ENCODE measurements at places on chromosomes 5 and 9. TPM values are rescaled to one million over a fixed set of nuclear protein-coding genes. Genes with fewer than 3 reads are reported as not detected.

The WHRN gene
- total RNA-seq: 8.1 TPM

The ANKRD34B gene
- total RNA-seq: 1.5 TPM

The LRRTM2 gene
- total RNA-seq: 0.25 TPM

The GPR107 gene
- total RNA-seq: 33.5 TPM

The HTR4 gene
- not detected for total RNA-seq

The PTGES gene
- total RNA-seq: 39.5 TPM

The IL5 gene
- total RNA-seq: not detected

- DNase-seq: no peak
These were observed 21.5 kb downstream of the GFPT2 start for GRCh38 chr5:180331647-180331950.

GRCh38 chr5:74649421-74649973 lies 9.0 kb upstream of the ENC1 start:
- DNase-seq: no peak

GRCh38 chr5:92544036-92544435 lies 1037.0 kb downstream of the NR2F1-AS1 start:
- no peak for DNase-seq

GRCh38 chr9:114936581-114936980 lies 6.2 kb upstream of the TNFSF8 start:
- DNase-seq: no peak

- no peak for DNase-seq
These were observed 87.2 kb upstream of the DMRT1 start for GRCh38 chr9:754150-754931.

DNA sequence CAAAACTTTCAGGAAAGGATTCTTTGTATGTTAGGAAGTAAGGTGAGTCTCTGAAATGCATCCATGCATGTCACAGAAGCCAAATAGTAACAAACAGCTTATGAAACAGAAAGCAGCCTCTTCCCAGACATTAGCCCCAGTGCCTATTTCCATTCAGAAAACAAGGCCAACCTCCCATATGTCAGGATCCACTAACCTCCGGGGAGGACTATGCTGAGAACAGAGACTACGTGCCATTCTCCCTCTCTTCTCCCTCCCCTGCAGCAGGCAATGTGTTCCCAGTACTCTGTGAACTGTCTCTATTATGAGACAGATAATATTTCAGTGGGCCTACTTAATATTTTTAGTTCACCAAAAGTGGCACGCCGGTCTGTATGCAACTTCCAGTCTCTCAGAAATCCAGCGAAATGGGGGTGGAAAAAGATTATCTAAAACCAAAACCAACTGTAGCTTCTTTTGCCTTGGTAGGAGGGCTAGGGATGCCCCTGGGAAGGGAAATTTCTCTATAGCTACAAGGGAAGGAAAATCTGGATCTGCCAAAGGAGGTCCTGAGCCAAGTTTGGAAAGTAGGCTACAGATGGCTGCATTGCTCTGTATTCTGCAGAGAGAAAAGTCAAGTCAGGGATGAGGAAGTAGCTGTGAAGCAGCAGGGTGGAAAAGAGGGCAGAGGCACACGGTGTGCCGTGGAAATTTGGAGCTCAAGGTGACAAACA lies 42.0 kb downstream of the VLDLR start:
- DNase-seq: no peak

GRCh38 chr5:169649486-169649885 lies 12.4 kb downstream of the DOCK2 start:
- no peak for DNase-seq

- DNase-seq: no peak
These were observed 65.0 kb upstream of the GGTA1 start for GRCh38 chr9:121564504-121565260.

GRCh38 chr9:133089271-133089671 lies 27.5 kb downstream of the CEL start:
- no peak for DNase-seq

DNA sequence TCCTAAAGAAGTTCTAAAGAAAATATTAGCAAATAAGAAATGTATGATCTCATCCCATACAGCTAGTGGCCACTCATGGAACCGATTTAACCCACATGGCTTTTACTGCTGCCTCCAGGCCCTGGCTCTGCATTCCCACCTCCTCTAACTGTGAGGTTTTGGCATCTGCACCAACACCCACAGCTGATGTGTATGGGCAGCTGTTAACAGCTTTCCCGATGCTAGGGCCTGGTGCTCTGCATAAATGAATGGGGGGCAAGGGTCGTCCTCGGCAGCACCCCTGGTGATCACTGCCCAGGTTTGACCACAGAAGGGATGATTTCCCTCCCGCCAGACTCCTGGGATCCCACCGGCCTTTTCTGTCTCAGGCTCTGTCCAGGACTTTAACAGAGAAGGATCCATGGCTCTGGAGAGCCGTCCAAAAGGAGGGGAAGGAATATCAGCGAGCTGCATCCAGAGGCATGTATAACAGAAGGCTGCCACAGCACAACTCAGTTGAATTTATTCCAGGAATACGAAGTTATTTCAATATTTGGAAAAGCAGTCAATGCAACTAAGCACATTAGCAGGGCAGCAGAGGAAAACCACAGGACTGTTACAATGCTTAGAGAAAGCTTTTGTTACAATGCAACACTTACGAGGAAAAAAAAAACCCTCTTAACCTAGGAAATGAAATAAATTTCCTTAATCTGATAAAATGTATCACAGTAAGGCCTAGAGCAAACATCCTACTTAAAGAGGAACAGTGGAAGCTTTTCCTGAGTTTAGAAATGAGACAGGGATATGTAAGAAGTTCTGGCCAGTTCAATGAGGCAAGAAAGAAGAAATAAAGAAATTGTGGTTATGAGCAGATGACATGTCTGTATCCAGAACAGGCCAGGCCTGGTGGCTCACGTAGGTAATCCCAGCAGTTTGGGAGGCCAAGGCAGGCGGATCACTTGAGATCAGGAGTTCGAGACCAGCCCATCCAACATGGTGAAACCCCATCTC lies 63.1 kb downstream of the NACC2 start:
- no peak for DNase-seq

DNA sequence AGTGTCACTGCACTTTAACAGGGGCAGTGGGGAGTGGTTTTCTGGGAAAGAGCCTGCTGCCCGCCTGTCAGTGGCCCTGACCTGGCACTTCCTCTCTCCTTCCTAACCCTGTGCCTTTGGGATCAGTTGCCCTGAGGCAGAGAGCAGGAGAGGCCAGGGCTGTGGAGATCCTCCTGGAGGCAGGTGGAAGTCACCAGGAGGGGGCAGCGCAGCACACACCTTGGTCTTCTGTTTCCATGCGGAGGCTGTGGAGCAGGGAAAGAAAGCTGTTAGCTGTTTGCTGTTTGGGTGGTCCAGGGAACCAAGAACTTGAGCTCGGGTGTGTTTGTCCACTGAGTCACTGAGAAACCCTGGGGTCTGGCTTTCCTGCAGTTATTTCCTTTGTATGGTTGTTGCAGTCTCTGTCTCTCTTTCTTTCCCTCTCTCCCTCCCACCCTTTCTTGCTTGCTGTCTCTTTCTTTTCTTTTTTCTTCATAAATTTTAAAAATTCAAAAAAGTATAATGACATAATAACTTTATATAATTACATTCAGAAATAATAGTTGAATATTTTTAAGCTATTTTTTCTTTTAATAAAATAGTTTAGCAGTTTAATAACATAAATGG lies 28.1 kb downstream of the NTRK2 start:
- DNase-seq: no peak

DNA sequence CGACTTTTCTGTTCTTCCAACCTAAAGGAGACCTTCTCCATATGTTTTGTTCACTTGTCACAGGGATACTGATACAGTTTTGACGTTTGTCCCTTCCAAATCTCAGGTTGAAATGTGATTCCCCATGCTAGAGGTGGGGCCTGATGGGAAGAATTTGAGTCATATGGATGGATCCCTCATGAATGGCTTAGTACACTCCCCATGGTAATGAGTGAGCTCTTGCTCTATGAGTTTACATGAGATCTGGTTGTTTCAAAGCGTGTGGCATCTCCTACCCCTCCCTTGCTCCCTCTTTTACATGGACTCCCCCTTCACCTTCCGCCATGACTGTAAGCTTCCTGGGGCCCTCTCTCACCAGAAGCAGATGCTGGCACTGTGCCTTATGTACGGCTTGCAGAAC lies 6.9 kb downstream of the PIP5K1B start:
- no peak for DNase-seq

- DNase-seq: no peak
These were observed 15.8 kb upstream of the CAPSL start for GRCh38 chr5:35954175-35954574.

- DNase-seq: no peak
These were observed 31.7 kb downstream of the CEP72 start for GRCh38 chr5:643811-644271.

DNA sequence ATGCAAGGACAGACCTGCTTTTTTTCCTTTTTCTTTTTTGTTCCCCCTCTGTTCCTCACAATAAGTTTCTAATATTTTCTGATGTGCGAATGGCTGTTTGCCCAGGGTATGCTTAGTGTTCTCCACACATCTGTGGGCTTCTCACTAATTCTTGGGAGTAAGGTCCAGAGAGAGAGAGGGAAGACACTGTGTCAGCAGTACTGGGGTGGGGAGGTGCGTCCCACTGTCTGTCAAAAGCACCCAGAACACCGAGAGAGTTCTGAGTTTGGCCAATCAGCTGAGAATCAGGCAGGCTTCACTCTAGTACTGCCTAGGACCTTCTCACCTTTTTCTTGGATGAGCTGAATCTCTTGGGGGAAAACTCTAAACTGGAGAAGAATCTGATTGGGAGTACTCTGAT lies 61.8 kb downstream of the ELL2 start:
- no peak for DNase-seq

- no peak for DNase-seq
These were observed 43.8 kb upstream of the SUSD1 start for GRCh38 chr9:112218908-112219307.

DNA sequence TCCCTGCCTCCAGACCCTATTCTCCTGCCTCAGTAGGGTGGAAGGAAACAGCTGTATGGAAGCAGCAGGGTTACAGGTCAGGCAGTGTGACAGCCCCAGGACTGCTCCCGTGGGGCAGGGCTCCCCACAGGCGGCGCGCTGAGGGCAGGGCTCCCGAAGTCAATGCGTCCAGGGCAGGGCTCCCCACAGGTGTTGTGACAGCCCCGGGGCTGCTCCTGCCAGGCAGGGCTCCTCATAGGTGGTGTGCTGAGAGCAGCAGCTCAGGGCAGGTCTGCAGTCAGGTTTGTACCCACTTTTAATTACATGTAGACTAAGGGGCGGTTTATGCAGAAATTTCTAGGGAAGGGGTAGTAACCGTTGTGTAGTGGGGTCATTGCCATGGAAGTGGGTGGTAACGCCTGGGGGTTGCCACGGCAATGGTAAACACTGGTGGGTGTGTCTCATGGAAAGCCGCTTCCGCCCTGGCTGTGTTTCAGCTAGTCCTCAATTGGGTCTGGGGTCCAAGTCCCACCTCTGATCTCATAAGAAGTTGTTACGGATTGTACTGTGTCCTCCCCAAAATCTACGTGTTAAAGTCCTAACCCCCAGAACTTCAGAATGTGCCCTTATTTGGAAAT lies 16.7 kb upstream of the TERT start:
- DNase-seq: no peak

DNA sequence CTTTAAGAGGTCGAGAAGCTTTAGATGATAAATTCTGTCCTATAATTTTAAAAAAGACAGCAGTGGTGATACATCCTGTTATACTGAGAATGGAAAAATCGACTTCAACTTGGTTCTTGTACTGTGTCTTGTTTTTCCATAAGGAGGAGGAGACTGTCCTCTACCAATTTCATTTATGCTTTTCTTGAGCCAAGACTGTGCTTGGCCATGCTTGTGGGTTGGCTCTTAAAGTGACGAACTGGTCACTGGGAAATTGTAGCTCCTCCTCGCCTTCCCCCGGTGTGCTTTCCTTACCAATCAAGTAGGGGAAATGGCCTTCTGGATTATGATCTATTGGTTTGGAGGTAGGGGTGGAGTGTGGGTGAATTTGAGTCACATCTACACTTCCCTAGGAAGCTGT lies 67.1 kb upstream of the HSPB3 start:
- DNase-seq: no peak

DNA sequence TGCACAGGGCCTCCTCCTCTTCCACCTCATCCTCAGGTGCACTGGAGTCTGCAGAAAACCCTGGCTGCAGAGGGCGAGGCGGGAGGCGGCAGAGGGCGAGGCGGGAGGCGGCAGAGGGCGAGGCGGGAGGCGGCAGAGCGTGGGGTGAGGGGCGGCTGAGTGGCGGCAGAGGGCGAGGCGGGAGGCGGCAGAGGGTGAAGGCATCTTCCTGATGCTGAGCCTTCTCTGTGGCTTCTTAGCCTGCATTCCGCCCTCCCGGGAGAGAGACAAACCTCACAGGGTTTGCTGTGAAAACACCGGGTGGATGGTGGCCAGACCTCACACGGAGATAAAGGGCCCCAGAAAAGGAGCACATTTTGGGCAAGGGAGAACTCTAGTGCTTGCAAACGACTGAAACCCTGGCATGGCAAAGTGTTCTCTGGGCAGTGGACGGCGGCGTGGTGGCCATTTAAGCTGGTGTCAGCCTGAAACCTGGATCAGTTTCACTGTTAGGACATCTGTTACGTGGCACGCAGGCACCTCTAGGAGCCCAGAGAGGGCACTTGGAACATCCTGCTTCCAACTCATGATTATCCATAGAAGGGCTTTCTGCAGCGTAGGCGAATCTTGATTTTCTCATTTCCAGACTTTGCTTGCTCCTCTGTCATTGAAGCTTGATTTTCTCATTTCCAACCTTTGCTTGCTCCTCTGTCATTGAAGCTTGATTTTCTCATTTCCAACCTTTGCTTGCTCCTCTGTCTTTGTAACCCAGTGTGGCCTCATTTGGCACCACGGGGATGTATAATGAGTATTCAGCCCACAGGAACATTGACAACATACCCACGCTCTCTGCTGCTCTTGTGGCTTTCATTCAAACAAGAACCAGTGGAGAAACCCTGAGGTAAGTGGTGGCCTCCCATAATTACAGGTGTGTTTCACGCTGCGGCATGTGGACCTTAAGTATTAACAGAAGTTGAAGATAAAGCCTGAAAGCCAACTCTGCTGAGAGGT lies 16.3 kb upstream of the PLEKHG4B start:
- DNase-seq: no peak

DNA sequence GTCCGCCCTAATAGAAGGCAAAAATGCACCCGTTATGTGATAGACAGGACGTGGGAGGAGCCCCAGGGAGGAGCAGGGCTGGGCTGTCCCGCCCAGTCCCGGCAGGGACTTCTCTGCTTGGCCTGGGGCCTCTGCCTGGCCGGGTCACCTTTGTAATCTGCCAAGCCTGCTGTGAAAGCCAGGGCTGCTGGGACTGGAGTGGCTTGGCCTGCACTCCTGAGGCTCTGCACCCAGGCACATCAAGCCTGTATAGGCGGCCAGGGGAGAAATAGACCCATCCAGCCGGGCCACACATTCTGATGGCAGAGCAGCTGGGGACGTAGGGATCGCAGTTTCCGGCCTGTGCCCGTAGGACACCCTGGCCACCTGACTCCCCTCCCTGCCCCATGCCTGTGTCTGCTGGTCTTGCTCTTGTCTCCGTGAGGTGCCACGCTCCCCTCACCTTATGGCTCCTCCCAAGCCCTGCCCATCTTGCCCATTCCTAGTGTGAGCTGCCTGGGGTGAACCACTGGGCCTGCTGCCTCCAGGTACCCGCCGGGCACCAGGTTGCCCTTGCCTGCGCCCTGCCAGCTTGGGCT lies 28.1 kb downstream of the DYNC2I2 start:
- no peak for DNase-seq

Measured in kidney epithelial cell (primary cell).